Activated CD4-positive, CD25-positive, alpha-beta regulatory T cell (primary cell): ENCODE measurements at places on chromosomes 7 and 10.

GRCh38 chr7:69757981-69758430 lies 159.7 kb downstream of the AUTS2 start:
- DNase-seq, result no peak

DNA sequence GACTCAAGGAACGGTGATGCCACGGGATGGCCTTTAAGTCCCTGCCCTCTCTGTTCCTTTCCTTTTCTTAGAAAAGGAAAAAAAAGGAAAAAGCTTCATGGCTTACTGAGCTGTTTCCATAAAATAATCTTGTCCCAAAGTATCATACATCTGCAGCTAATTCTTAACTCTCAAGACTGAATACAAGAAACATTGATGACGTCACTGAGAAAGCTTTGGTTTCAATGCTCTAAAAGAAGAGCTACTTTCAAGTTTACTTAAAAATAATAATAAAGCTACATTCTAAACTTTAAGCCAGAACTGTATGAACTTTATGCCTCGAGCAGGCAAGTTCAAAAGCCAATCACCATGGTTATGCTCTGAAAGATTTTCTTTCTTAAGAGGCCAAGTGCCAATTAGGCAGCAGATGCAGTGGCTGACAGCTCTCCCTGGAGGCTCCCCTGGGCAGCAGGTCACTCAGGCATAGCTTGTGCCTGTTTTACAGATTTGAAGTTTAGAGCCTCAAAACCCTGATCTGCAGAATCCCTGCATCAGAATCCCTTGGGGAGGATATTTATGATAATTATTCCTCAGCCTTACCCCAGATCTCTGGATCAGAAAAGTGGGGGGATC lies 165.0 kb downstream of the CHN2 start:
- DNase-seq, result no peak

GRCh38 chr10:114498413-114499111 lies 94.3 kb upstream of the AFAP1L2 start:
- no peak for DNase-seq

- DNase-seq, result no peak
Observed at GRCh38 chr10:96257944-96258343, 13.4 kb downstream of the BLNK start.

DNA sequence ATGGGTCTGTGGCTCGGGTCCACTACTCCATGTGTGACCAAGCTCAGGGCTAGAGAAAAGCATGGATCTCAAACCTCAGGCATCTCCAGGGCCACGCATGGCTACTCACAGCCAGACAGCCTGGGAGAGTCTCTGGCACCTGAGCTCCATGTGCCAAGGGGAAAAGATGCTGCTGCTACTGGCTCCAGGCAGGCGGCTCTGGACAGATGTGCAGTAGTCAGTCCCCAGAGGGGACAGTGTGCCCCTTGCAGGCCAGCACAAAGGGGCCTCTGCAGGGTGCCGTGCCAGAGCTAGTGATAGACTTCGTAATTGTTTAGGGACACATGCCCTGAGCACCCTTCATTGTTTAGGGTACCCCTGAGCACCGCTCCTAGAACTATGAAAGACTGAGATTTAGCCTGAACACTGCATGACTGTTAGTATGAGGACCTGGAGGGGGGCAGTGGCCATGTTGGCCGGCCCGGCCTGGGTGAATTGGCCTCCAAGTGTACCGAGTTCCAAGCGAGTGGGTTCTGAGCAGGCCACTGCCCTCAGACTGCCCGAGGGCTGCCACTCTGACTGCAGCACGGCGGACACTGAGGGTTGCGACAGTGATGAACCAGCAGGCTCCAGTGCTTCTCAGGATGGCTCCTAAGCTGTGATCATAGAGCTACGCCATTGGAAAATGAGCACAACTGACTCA lies 80.7 kb downstream of the TCERG1L start:
- DNase-seq, result no peak

- DNase-seq, result no peak
Observed at GRCh38 chr10:72637398-72637857, 11.5 kb upstream of the MICU1 start.

DNA sequence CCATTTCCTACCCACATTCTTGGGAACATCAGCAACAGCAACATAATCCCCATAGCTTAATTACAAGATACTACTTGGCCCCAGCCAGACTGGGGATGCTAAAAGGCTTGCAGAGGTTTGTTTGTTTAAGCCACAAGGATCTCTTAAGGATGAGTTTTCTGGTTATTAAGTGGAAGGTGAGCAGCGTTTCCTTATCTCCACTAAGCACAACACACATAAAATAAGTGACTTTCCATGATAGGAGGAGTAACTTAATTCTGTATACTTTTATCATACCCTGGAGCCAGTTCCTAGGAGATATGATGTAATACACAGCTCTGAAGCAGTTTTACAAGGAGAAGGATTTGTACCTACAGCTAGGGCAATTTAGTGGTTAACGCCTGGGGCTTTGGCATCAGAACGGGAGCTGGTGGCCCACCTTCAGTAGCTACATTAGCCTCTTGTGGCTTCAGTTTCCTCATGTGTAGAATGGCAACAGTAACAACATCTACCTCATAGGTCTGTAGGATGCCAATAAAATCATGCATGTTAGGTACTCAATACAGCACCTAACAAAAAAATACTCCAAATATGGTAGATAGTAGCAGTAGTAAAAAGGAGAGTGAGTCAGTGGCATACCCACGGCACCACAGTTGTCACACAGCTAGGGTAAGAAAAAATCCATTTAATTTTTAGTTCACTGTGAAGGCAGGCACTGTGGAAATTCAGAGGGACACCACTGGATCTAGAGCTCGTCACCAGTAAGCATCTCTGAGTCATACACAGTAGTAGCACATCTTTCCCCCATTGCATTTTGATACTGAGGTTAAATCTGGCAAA lies 55.2 kb downstream of the DOCK4 start:
- DNase-seq, result no peak

GRCh38 chr7:140607441-140607989 lies 33.1 kb downstream of the DENND2A start:
- DNase-seq, result no peak

- DNase-seq, result no peak
Observed at GRCh38 chr10:12262278-12262981, 66.4 kb downstream of the CDC123 start.

- no peak for DNase-seq
Observed at GRCh38 chr7:43954524-43955228, 28.4 kb downstream of the UBE2D4 start.

DNA sequence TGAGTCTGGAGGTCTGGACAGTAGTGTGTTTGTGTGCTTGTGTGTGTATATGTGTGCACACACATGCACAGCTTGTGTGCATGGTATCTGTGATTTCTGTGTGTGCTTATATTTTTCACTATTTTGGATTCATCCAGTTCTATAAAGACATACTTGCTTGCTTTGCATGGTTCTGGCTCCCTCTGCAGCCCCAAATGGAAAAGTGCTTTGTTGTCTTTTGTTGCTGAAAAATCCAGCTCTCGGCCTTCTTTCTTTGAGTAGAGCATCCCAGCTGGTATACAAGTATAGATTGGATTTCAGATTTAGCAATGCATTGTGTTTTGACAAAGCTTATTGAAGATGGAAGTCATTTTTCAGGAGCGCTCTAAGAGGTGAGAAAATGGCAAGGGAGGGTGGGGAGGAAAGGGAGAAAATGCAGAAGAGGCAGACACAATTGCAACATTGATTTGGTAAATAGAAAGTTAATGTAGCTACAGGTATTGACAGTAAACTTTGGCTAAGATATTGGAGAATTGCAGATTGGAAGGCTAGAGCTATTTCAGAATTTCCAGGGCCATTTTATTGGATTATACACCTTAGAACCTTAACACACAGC lies 333.9 kb downstream of the AUTS2 start:
- no peak for DNase-seq

GRCh38 chr10:57962839-57963238 lies 304.9 kb downstream of the IPMK start:
- no peak for DNase-seq

GRCh38 chr10:79053081-79053434 lies 15.7 kb upstream of the ZMIZ1 start:
- DNase-seq, result no peak

- DNase-seq, result no peak
Observed at GRCh38 chr7:156609010-156609877, 31.3 kb upstream of the RNF32 start.

DNA sequence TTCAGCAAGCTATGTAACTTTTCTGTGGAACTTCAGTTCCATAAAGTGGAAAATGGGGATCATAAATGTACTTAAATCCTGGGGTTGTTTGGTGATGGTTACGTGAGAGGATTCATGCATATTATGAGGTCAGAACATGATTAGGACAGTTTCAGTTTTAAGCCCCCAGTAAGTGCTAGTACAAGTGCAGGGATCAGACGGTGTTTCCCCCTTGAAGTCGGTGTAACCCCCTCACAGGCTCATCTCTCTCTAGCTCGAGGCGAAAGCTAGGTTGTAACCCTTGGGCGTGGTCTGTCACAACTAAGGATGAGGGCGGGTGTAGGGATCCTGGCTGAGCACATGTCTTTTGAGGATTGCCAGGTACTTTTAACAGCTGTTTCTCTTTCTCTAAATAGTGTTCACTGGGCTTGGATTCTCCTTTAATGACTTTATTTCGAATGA lies 84.7 kb downstream of the SPAG6 start:
- no peak for DNase-seq

DNA sequence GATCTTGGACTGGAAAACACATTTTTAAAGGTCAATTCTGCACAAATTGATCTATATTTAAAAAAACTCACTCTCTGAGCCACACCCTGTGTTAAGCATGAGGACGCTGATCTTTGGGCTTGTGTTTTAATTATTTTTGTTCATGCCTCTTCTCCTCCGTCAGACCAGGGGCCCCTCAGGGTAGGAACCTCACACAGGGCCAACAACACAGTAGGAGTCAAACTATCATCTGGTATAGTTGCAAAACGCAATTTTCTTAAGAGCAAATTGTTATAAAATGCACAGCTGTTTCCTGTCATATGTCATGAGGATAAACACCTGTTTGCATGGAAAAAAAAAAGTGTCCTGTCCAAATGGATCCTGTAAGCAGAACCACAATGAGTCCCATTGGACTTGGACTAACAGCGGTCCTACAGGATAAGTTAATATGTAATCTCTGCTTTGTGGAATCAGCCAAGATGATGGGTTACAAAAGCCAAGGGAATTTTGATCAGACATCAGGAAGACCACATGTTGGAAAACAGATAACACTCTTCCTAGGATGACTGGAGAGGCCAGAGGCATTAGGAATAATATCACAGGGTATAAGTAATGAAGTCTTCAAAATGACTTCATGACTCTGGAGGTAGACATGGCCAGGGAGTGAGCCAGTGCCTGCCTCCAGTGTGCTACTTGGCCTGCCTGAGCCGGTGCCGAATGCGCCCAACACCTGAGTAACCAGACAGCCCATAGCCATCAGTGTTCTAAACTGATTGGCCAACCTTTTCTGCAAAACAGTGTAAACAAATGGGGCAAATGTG lies 184.9 kb upstream of the ADCY1 start:
- DNase-seq, result no peak

- no peak for DNase-seq
Observed at GRCh38 chr10:35058134-35058533, 32.0 kb downstream of the CUL2 start.

DNA sequence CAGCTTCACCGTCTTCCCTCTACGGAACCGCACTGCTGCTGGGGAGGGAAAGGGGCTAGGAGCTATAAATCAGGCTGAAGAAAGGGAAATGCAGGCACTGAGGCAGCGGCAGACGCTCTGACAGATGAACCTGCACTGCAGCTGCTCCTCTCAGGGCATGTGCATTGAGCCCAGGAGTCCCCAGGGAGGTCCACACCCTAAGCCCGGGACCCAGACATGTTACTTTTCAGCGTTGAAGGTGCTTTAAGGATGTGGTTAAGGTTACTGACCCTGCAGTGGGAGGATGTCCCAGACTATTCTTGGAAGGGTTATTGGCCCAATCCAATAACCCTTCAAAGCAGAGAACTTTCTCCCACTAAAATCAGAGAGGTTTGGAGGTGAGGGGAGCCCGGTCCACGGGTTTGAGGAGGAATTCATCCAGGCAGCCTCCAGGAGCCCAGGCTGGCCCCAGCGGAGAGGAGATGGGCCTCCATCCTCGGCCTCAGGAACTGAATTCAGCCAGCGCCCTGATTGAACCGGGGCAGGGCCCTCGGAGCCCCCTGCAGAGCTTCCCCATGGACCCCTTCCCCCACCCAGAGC lies 75.4 kb downstream of the ADARB2 start:
- DNase-seq, result no peak

- DNase-seq, result no peak
Observed at GRCh38 chr7:158933468-158934139, 77.2 kb downstream of the DYNC2I1 start.

- no peak for DNase-seq
Observed at GRCh38 chr10:16425449-16425848, 11.4 kb upstream of the PTER start.

- DNase-seq, result no peak
Observed at GRCh38 chr7:750111-750905, 23.2 kb upstream of the PRKAR1B start.

GRCh38 chr10:23448802-23449570 lies 10.1 kb downstream of the OTUD1 start:
- no peak for DNase-seq

- DNase-seq, result no peak
Observed at GRCh38 chr7:3336042-3336665, 35.1 kb downstream of the SDK1 start.

GRCh38 chr7:111224354-111225231 lies 133.7 kb downstream of the LRRN3 start:
- no peak for DNase-seq

GRCh38 chr10:95503001-95503400 lies 58.2 kb downstream of the SORBS1 start:
- DNase-seq, result no peak

GRCh38 chr10:122089311-122090017 lies 100.5 kb downstream of the TACC2 start:
- DNase-seq, result no peak

- no peak for DNase-seq
Observed at GRCh38 chr7:97008275-97008917, 3.0 kb downstream of the DLX6 start.

DNA sequence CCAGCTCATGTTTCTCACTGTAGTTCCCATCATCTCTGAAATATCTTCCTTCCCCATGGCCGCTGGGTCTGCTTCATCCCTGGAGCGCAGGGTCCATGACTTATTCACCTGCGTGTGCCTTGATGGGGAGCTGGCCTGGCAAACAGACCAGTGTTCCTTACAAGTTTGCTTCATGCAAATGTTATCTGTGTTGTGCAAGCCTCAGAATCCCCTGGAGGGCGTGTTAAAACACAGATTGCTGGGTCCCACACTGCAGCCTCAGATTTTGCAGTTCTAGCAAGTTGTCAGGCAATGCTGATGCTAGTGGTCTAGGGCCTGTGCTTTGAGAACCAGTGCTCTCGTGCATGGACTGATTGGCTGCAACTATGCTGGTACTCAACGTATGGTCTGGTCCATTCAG lies 7.2 kb upstream of the DMBT1 start:
- DNase-seq, result no peak

GRCh38 chr7:1236132-1236661 lies 3.5 kb downstream of the UNCX start:
- no peak for DNase-seq

- no peak for DNase-seq
Observed at GRCh38 chr7:54326592-54327167, 215.5 kb upstream of the VSTM2A start.
